ENCODE measurements at places on chromosomes 2 and 18. TPM values are rescaled to one million over a fixed set of nuclear protein-coding genes. Genes with fewer than 3 reads are reported as not detected.

Gene SLC39A6
- total RNA-seq = 31.5 TPM

Gene ICA1L
- total RNA-seq = 9.6 TPM

Gene NT5C1B
- not detected for total RNA-seq

Gene ACOXL
- not detected for total RNA-seq

Gene COL6A3
- 205 TPM for total RNA-seq

Gene MDH1B
- 0.42 TPM for total RNA-seq

Data from esophagus muscularis mucosa (tissue), 4 donors.